ENCODE measurements at places on chromosomes 7 and 10. TPM values are rescaled to one million over a fixed set of nuclear protein-coding genes. Genes with fewer than 3 reads are reported as not detected.

DOCK4 gene
- polyA plus RNA-seq = 9.2 TPM

ADRA2A gene
- 0.32 TPM for polyA plus RNA-seq

PITX3 gene
- polyA plus RNA-seq = not detected

SLC16A12 gene
- 0.88 TPM for polyA plus RNA-seq

CDHR1 gene
- 7.7 TPM for polyA plus RNA-seq

TRPV5 gene
- polyA plus RNA-seq = not detected

GNG11 gene
- 33.6 TPM for polyA plus RNA-seq

C10orf90 gene
- 0.10 TPM for polyA plus RNA-seq

GDF10 gene
- 0.94 TPM for polyA plus RNA-seq

ARPC1A gene
- 214 TPM for polyA plus RNA-seq

GIMAP8 gene
- polyA plus RNA-seq = 9.3 TPM

JAZF1 gene
- polyA plus RNA-seq = 180 TPM

PON3 gene
- 18.9 TPM for polyA plus RNA-seq

Measured in adrenal gland (tissue), 19 donors.